Activated naive CD4-positive, alpha-beta T cell treated with Interleukin-2 at 50 U/mL for 16 hours (primary cell): ENCODE measurements at places on chromosomes 2 and 18.
A peak's percentile ranks its signal among the peaks of the same experiment; 100 is the strongest.

DNA sequence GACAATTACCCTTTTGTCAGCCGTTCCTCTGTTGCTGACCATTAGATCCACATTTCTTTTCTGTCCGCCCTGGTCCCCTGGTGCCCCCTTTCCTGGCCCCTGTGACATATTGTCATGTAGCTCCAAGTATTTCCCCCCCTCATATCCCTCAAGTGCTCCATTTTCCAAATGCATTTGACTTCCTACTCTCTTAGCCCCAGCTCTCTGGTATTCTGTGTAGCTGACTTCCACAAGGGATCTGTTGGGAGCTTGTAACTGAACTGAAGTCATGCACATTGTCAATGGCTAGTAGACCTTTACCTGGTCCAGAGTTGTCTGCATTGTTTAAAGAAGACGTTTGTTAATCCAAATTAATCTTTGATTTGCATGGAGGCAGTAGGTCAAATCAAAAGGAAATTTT is 34.8 kb downstream of the LIPG start:
- DNase-seq: no peak

DNA sequence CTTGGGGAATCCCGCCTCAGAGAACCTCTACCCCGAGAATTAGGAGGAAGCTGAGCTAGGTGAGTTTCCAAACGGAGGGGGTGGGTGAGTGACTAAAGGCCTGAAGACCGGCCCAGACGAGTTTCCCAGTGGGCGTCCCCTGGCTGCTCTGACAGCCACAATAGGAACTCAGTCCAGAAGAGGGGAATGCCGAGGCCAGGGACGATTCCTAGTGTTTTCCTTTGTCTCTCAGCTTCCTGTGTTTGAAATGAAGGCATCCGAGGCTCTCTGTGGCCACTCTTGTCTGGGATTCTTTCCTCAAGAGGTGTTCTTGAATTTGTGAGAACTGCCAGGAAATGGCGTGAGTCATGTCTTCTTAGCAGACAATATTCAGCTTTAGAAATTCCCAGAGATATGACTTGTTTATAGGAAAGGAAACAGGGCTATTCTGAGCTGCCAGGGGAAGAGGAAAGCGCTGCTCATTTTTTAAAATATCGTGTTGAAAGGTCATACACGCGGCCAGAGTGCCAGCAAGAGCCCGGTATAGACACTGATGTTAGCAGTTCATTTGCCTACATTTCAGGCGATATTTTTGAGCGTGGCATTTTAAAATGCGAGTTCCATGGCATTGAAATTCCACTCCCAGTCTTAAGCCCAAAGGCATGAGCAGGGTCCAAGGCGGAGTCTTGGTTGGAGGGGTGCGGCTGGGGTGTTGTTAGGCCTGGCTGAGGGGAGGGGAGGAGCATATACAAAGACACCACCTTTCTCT is 169.1 kb upstream of the KLF7 start:
- peak; percentile 63 for DNase-seq

DNA sequence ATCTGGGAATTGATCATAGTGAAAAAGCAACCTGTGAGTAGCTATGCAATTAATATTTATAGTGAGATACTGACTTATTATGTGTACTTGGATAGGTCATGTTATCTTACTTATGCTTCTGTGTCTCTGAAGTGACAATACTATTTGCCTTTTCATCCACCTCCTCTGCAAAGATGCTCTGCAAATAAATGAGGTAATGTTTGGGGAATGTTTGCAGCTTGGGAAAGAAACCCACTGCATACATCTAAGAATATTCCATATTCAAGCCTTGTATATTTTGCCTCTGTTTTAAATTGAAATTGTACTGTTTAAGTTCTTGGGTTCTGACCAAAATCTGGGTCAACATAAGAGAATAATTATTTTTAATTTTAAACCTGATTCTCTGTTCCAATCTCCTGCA is 217.4 kb upstream of the DTNA start:
- DNase-seq: no peak

DNA sequence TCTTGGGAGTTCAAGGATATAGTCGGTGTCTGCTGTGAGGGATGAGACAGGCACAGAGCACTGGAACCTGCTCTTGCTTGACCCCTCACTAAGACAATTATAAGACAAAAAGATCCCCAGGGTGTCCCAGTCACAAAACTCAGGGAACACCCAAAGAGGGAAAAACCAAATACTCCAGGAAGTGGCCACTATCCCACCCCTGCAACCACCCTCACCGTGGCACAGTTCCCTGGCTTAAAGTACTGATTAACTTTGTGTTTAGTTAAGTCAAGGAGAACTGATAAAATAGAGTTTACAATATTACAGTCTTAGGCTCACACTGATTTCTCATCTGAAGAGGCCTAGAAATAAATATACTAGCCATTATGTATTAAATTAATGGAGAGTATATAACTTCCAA is 13.5 kb downstream of the IL36B start:
- no peak for DNase-seq

GRCh38 chr2:53087262-53087873 is 680.2 kb upstream of the CHAC2 start:
- no peak for DNase-seq

GRCh38 chr2:185475914-185476313 is 262.7 kb upstream of the FSIP2 start:
- no peak for DNase-seq

DNA sequence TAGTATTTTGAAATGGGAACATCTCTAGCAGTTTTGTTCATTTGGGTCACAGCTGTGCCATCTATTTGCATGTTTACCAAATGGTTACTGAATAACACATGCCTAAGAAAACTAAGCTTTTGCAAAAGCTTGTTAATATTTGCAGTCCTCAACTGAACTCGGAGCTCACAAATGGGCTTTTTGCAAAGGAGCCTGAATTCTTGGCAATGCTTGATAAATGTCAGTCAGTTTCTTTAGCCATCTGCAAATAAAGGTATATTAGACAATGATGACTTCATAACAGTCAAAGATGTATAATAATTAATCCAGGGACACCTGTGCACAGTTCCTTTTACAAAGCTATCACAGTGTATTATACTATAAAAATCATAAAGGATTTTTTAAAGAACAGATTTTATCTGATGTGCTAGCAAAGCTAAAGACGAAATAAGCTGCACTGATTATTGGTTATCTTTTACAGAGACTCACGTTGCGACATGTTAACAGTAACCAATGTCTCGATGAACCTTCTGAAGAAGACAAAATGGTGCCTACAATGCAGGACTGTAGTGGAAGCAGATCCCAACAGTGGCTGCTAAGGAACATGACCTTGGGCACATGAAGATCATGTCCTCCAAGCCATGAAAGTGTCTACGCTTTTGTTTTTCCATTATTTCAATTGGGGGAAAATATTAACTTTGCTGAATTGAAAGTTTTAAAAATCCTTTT is 248.4 kb upstream of the KCNJ3 start:
- no peak for DNase-seq
